Thymus (tissue), 14 donors: ENCODE measurements at places on chromosomes 2 and 18. TPM values are rescaled to one million over a fixed set of nuclear protein-coding genes. Genes with fewer than 3 reads are reported as not detected.

- H3K4me1 ChIP-seq: no peaks in the 10 kb centered on the region
- no peak overlapping the region for H3K4me3 ChIP-seq
- no peak for DNase-seq
- H3K27ac ChIP-seq: no peak overlapping the region
- H3K36me3 ChIP-seq: no peaks in the 10 kb centered on the region
Measured at GRCh38 chr2:179622635-179623300, 238.6 kb downstream of the ZNF385B start.

Gene IL36A
- 0.30 TPM for polyA plus RNA-seq

GRCh38 chr18:35991696-35992095 lies 19.2 kb downstream of the RMP24 start:
- no peak overlapping the region for H3K4me3 ChIP-seq
- H3K27me3 ChIP-seq: no peaks in the 10 kb centered on the region
- H3K27ac ChIP-seq: no peak overlapping the region
- H3K4me1 ChIP-seq: no peaks in the 10 kb centered on the region
- DNase-seq: no peak
- peaks cover 19% of the 10 kb centered on the region for H3K36me3 ChIP-seq

GRCh38 chr2:34998741-34999140 lies 1356.8 kb upstream of the CRIM1 start:
- no peak overlapping the region for H3K27ac ChIP-seq
- H3K36me3 ChIP-seq: no peaks in the 10 kb centered on the region
- H3K4me3 ChIP-seq: no peak overlapping the region

GRCh38 chr2:140643761-140644187 lies 1487.0 kb downstream of the LRP1B start:
- no peak overlapping the region for H3K4me3 ChIP-seq
- no peaks in the 10 kb centered on the region for H3K27me3 ChIP-seq
- DNase-seq: no peak
- H3K36me3 ChIP-seq: no peaks in the 10 kb centered on the region

- no peaks in the 10 kb centered on the region for H3K36me3 ChIP-seq
- H3K4me3 ChIP-seq: no peak overlapping the region
- H3K4me1 ChIP-seq: no peaks in the 10 kb centered on the region
- H3K27me3 ChIP-seq: peaks cover 22% of the 10 kb centered on the region
- DNase-seq: no peak
- H3K27ac ChIP-seq: no peak overlapping the region
Measured at GRCh38 chr2:69300650-69301049, 86.4 kb downstream of the GFPT1 start.

Gene RETREG2
- 56.0 TPM for polyA plus RNA-seq
